NCI-H1092 (cell line): ENCODE measurements at places on chromosomes 6 and 20.

DNA sequence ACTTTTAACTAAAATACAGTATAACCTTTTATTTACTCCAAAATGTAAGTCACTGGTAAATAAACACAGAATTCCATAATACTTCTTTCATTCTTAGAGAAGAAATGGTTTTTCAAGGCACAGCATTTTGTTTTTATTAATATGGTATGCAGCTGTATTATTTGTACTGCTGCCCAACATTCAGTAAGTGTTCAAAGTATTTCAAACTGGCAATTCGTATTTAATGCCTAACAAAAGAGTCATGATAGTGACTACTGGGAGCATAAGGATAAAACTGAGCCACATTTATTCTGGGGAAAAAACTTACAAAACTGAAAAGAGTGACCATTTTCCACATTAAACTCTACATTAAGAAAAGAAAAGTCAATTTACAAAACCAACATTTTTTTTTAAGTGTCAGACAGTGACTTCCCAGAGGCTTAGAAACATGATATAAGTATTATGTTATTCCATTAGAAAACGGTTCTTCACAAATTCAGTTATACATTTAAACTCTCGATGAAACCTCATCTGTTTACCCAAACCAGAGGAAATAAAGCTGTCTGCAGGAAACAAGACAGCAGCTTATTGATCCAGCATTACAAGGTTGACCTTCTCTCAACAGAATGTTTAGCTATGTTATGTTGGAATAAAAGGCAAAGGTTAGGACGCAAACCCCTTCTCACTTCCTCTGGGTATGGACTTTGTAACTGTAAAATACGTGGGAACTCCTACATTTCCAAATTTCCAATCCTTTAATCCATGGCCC, 24.3 kb downstream of the EPB41L2 start:
- DNase-seq = no peak

- no peak for DNase-seq
Measured at GRCh38 chr20:2800521-2801285, at the start of gene CPXM1. Gene CPXM1 (minus strand): TSS chr20:2800627. CDS start chr20:2800572, 55 bp downstream.

DNA sequence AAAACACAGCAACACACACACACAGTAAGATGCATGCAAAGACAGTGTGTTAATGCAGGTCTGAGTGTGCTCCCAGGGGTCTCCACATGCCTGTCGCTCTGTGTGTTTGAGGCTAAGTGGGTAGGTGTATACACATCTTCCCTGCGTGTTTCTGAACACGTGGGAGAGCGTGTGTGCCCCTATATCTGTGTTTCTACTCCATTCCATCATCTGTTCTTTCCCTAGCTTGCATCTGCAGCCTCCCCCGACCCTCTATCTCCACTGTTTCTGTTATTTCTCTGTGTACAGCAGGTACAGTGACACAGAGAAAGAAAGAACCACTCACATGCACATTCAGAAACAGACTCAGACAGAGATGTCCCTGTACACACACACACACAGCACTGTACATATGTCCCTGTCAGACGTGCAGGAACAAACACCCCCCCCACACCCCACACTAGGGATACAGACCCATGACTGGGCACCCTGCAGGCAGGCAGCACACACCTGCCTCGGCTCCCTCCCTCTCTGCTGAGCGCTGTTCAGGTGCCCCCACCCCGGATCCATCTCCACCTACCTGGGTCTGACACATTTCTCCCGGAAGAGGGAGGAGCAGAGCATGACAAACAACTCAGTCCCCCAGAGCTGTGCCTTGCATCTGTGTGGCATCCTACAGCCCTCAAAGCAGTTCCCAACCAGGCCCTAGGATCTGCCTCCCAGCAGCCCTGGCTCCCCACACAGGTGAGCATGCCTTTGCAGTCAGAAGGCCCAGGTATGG, 27.6 kb downstream of the KCNK15 start:
- DNase-seq = no peak

- DNase-seq = peak; percentile 61
Measured at GRCh38 chr20:32675223-32675975, 1.7 kb upstream of the C20orf203 start.

GRCh38 chr20:37218976-37219375, 39.6 kb upstream of the MROH8 start:
- DNase-seq = no peak

DNA sequence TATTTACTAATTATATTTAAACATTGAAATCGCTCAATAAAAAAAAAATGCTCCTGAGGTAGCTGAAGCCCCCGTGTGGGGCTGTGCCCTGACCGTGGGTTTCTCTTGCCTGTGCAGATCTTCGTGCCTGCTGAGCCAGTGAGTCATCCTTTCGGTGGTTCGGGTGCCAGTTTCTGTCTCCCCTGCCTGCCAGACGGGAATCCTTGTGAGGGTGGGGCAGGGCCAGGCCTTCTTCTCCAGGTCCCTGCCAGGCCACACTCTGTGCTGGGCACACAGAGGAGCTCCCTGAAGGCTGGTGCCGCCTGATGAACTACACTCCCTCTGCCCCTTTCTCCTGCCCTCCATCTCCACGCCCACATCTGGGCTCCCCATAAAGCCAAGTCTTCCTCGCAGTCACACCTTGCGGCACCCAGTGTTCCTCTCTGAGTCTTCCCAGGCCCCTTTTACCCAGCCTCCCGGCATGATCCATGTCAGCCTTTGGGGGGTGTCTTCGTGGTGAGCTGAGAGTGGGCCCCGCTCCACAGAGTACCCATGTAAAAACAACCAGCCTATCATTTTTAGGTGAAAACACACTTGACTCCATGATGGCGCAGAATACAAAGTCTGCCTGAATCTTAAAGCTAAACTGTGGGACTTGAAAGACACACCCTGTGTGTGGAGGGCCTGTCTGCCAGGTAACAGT, 19.3 kb downstream of the FGD2 start:
- no peak for DNase-seq

- no peak for DNase-seq
Measured at GRCh38 chr20:49214571-49214970, 4.6 kb upstream of the DDX27 start.

- DNase-seq = no peak
Measured at GRCh38 chr20:59802471-59803221, 130.8 kb downstream of the SYCP2 start.

- peak; percentile 12 for DNase-seq
Measured at GRCh38 chr6:73695619-73696421, at the start of gene CD109. Gene CD109 (plus strand): TSS chr6:73696203. CDS start chr6:73696216, 13 bp downstream.

DNA sequence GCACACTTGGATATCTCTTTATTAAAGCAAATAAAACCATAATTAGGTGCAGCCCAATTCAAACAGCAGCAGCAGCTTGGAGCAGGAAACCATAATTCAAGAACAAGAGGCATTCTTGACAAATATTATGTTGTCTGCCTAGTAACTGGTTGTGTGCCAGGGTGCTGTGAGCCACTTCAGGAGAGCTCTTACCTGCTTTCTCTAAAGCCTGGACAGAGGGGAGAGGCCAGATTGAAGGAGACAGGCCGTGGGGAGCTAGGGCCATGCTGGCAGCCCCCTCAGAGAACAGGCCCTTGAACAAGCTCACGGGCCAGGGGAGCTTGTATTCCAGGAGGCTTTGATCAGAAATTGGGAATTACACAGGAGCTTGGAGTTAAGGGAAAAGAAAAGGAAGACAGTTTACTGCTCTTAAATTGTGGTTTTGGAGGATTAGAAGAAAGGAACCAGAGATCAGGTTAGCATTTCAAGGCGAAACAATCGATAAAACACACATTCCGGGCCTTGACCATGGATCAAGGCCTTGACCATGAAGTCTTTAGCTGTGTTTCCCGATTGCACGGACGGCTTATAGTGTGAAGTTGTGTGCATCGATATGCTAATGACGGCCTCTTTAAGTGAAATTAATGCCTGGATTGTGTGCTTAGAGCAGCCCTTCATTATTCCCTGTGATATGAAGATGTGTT, 69.8 kb upstream of the NKX2-2 start:
- peak; percentile 96 for DNase-seq

- DNase-seq = no peak
Measured at GRCh38 chr6:159578629-159579028, 114.4 kb downstream of the SOD2 start.

GRCh38 chr6:137117581-137117980, 55.9 kb downstream of the IL22RA2 start:
- no peak for DNase-seq

GRCh38 chr6:135114355-135115145, 59.9 kb upstream of the HBS1L start:
- DNase-seq = no peak

- no peak for DNase-seq
Measured at GRCh38 chr20:13432126-13432525, 206.6 kb downstream of the TASP1 start.

- DNase-seq = peak; percentile 91
Measured at GRCh38 chr6:158769234-158769770, 49.9 kb downstream of the EZR start.

GRCh38 chr20:54711071-54711470, 235.7 kb downstream of the DOK5 start:
- no peak for DNase-seq

DNA sequence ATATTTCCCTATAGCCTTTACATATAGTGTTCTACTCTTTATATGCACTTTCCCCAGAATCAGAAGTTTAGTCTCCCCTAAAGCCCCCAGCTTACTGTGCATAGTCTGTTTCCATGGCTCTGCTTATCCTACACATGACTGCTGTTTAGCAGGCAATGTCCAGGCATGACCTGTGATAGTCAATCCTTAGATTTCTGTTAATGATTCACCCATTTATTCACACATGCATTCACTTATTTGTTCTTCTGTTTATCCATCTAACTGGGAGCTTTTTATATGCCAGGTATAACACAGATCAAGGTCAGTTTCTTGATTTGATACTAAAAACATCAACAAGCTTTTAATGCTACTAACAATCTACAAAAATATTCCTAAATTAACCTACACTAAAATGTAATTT, 300.8 kb downstream of the PHF3 start:
- no peak for DNase-seq

DNA sequence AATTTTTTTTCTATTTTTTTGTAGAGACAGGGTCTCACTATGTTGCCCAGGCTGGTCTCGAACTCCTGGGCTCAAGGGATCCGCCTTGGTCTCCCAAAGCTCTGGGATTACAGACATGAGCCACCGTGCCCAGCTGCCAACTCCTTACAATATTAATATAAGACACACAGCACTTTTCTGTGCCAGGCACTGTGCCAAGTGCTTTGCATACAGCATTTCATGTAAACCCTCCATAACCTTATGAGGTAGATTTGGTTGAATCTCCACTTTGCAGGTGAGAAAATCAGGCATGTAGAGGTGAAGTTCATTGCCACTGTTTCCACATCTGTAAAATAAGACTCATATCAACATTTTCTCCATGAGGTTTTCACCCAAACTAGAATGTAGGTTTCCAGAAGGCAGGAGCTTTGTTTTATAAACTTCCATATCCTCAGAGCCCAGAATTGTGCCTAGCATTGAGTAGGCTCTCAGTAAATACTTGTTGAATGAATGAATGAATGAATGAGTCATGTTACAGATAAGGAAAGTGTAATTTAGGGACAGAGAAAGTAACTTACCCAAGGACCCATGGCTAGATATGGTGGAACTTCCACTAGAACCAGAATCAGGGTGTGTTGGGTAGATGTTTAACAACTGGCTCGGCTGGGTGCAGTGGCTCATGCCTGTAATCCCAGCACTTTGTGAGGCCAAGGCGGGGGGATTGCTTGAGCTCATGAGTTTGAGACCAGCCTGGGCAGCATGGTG, 3.0 kb upstream of the CTNNBL1 start:
- DNase-seq = no peak

- no peak for DNase-seq
Measured at GRCh38 chr6:150599199-150600009, at the start of gene PLEKHG1. Gene PLEKHG1 (plus strand): TSS chr6:150599885. CDS start chr6:150733682, 133,797 bp downstream.

GRCh38 chr20:34978092-34978744, 22.6 kb downstream of the MYH7B start:
- DNase-seq = no peak

- no peak for DNase-seq
Measured at GRCh38 chr6:136486357-136486756, 63.9 kb downstream of the MAP7 start.

DNA sequence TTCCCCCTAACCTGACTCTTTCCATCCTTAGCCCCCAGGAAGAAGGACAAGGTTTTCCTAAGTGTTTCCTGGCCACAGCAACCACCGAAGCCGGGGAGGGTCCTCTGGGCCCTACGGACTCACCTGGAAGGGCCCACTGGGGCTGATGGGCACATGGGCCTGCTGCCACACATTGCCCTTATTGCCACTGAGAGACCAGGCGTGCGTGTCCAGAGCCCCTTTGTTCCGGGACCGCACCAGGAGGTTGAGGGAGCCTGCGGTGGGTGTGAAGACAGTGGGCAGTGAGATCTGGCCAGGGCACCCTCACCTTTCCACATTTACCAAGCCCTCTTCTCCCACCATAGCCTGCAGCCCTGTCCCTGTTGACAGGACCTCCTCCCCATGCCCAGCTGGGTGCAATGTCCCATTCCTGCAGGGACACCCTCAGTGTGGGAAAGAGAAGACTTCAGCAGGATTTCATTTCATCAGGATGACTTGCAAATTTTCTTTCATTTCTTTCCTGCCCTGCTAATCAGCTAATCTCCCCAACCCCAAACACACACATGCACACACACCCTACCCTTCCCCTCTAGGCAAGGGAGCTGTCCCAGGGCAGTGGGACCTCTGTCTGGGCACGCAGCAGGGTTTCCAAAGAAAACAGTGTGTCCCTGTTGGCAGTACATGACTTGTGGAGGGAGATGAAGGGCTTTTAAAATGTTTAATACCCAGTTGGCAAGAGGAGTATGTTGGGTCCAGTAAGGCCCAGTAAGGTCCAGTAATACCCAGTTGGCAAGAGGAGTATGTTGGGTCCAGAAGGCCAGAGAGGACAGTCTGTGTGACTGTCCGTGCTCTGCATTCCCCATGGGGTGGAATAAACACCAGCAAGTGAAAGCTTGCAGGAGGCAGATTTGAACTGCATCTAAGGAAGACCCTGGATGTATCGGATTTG, 59.0 kb downstream of the MDGA1 start:
- no peak for DNase-seq

- DNase-seq = no peak
Measured at GRCh38 chr6:117157448-117157847, 107.9 kb upstream of the VGLL2 start.
